ENCODE measurements at places on chromosomes 2 and 18.
A peak's percentile ranks its signal among the peaks of the same experiment; 100 is the strongest.

DNA sequence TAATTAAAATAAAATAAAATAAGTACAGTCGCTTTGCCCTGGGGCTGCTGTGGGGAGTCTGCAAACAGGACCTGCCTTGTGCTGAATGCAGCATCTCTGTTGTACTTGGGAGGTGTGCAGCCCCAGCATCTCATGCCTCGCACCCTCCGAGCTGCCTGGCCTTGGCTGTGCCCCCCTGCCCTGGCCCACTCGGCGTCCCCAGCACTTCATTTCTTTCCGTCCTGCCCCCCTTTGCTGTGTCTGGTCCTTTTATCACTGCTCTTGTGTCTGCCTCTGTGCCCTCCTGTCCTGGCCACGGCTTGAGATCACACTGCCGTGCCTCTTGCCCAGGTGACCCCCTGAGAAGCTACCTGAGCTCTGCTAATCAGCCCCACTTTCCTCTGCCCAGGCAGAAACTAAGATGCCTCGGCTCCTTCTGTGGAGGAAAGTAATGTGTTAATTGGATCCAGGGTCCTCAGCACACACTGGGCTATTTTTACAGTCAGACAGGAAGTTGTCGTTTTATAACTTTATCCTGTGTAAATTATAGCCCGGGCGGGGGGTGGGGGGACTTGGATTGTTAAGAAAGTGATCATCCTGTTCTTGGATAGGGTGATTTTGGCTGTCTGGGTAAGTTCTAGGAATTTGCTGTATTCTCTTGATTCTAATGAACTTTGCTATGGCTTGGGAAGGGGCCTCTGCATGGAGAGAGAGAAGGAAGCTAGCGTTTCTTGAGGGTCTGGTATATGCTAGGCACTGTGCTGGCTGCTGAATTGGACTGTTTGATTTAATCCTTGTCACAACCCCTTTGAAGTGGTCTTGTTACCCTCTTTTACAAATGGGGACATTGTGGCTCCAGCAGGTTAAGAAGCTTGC lies 69.4 kb downstream of the AGAP1 start:
- no peak for DNase-seq

- no peak for DNase-seq
These were observed 38.9 kb upstream of the TFPI start for GRCh38 chr2:187593098-187593497.

- DNase-seq: peak; percentile 86
These were observed 24.4 kb upstream of the AGFG1 start for GRCh38 chr2:227447606-227448005.

DNA sequence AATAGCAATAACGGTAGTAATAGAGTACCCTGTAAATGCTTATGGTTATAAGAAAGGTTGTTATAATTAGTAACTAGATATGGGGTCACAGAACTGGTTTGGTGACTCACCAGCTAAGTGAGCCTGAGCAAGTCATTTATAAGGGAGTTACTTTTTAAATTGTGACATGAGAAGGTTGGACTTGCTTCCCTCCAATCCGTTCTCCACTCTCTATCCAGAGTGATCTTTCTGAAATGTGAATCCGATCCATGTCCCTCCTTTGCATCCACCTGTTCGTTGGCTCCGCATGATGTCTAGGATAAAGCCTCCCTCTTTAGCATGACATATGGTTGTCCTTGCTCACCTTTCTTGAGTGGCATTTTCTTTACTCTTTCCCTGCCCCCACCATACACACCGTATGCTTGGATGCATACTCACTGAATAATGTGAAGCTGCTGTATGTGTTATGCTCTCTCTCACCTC lies 83.1 kb downstream of the CDC42EP3 start:
- DNase-seq: no peak

- DNase-seq: no peak
These were observed 145.0 kb downstream of the DAW1 start for GRCh38 chr2:228016402-228016801.
